HuH-7.5 (cell line): ENCODE measurements at places on chromosomes 5 and 9.
A peak's percentile ranks its signal among the peaks of the same experiment; 100 is the strongest.

DNA sequence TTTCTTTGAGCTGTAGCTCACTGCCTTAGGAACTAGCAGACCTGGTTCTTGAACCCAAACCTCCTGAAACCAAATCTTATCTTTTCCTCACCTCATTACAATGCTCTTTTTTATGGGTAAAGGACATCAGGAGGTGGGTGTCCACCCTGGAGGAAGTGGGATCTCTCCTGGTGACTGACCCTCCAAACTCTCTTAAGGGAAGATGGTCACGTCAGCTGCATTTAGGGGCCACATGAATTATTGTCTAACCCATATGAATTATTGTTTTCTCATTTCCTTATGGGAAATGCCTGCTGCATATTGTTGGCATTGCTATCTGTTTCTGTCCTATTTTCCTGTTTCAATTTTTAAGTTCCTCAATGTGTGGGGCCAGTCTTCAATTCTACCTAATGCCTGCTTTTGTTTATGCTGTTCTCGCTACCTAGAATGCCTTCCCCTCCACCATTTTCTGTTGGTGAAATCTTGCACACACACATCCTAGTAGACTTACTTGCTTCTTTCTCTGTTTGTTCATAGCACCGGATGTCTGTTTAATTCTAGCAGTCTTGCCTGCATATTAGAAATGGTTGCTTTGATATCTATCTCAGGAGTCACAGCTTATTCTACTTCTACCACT, 22.0 kb upstream of the SPINK1 start:
- DNase-seq: no peak

DNA sequence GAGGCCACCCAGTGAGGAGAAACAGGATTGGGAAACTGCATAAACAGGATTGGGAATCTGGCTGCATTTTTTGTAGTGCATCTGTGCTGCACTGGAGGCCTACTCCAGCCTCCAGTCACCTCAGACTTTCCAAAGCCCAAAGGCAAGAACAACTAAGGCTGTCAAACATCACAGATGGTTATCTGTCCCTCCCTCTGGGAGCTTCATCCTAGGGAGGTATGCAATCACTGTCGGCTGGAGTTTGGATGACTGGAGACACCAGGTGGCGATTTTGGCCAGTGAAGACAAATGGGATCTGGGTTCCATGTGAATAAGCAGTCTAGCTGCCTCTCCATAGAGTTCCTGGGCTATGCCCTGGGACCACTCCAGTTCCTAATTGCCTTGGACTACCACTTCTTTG, 9.3 kb upstream of the SPINK13 start:
- DNase-seq: no peak

GRCh38 chr5:64318175-64318574, 152.5 kb downstream of the RNF180 start:
- DNase-seq: no peak

DNA sequence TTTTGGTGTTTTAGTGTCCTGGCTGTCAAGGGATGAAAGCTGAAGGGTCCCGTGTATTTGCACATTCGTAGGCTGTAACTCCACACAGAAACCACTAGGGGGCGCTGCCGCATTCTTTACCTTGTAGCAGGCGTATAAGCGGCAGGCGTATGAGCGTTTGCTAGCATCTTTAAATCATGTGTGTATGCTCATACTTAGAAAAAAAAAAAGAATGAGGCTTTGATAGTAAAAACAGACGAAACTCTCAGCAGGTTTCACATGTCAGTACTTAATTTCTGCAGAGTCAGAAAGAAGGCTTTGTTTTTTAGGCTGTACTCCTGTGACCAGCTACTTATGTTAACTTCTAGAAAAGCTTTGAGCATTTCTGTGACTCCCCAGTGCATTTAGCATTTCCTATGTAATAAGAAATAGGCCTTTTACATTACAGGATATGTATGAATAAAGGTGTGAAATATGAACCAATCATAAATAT, 218.8 kb upstream of the ADAMTSL1 start:
- peak; percentile 8 for DNase-seq

- peak; percentile 55 for DNase-seq
Observed at GRCh38 chr5:178895615-178896571, at the start of gene ZFP2. ZFP2 (plus strand) TSS chr5:178895913; CDS start chr5:178931314, 35,401 bp downstream.

DNA sequence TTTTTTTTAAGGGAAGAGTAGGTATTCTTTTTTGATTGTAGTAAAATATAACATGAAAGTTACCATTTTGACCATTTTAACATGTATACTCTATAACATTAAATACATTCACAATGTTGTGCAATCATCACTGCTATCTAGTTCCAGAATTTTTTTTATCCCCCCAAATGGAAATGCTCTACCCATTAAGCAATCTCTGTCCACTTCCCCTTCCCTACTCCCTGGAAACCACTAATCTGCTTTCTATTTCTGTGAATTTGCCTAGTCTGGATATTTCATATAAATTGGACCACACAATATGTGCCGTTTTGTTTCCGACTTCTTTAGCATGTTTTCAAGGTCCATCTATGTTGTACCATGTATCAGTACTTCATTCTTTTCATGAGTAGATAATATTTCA, 429.5 kb downstream of the TLE1 start:
- DNase-seq: no peak

DNA sequence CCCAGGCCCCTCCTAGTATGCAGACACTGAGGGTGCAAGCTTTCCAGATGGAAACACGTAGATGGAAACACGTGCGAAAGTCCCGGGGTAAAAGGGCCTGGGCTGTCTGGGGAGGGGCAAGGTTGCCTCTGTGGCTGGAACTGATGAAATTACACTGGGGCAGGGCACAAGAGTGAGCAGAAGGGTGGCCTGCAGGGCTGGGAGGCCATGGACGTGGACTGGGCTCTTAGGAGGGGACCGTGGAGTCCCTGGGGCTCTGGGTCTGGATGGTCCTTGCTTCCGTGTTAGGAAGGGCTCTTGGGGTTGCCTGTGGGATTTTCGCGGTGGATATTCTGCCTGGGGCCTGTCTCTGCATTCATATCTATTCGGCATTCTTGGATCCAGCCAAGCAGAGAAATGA, 63.3 kb downstream of the IRX1 start:
- no peak for DNase-seq

- no peak for DNase-seq
Observed at GRCh38 chr9:1839909-1840308, 175.2 kb upstream of the SMARCA2 start.

DNA sequence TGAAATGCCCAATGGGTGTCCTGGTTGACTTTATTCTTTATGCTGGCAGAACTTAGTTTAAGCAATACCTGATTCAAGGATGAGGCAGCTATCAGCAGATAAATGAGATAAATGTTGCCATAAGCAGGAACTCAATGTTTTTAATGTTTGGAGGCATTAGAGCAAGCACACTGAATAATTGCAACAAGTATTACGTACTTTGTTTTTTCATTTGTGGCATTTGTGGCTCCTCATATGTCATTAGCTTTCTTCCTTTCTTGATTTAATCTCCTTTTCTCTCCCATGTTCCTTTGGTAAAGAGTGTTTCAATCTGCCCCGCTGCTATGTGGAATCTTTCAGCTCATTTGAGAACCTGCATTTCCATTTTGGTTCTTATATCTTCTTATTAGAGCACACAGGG, 6.4 kb upstream of the NR3C1 start:
- DNase-seq: no peak

- DNase-seq: no peak
Observed at GRCh38 chr5:108935611-108936010, 187.9 kb downstream of the FER start.

GRCh38 chr5:124087752-124088151, 575.8 kb downstream of the CSNK1G3 start:
- no peak for DNase-seq
